Activated effector memory CD4-positive, alpha-beta T cell treated with Interleukin-2 at 50 U/mL for 16 hours (primary cell): ENCODE measurements at places on chromosomes 2 and 18.

DNA sequence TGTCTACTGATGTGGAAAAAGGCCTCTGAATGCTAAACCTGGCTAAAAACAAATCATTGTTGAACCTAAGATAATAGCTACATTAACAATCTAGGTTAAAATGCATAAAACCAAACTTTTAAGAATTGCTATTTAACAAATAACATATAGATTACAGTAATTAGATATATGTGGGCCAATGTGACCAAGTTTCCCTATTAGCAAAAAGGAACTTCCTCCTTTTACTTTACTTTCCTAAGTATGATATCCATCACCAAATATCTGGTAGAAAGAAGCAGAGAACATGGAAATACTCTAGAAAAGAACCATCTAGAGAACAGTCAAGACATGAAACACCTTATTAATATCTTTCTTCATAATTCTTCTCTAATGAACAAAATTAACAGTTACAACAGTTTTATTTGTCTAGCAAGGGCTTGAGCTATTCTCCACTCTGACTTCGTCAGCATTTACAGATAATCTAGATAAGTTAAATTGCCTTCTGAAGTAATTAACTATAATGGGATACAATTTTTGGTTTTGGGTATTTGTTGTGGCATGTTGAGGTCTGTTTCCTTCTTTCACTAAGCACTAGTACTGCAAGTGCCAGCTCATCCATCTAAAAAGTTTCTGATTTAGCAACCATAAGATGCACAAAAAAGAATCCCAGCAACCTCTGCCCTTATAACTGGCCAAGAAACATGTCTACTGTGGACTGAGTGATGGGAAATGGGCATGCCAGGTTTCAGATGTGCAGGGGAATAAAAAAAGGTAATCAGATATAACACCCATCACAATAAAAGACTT lies 53.3 kb downstream of the MEMO1 start:
- DNase-seq: no peak

GRCh38 chr2:159399716-159400415 lies 113.4 kb upstream of the WDSUB1 start:
- DNase-seq: no peak

DNA sequence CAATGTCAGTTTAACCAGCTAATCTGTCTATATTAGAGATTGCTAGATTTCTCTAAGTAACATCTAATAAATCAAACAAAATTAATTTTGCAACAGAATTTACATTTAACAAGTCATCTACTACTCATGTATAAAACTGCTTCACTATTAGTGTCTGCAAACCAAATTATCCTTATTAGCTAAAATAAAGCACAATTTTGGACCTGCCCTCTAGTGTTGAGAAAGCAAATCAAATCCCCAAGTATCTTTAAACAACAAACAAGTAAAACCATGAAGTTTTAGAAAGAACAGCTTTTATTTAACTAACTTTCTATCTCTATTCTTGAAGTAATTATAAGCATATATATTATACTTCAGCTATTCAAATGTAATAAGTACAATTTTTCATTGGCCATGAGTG lies 113.1 kb upstream of the SP3 start:
- no peak for DNase-seq

GRCh38 chr2:210663631-210664089 lies 107.3 kb downstream of the CPS1 start:
- no peak for DNase-seq

GRCh38 chr2:38523728-38524437 lies 78.8 kb downstream of the HNRNPLL start:
- no peak for DNase-seq

DNA sequence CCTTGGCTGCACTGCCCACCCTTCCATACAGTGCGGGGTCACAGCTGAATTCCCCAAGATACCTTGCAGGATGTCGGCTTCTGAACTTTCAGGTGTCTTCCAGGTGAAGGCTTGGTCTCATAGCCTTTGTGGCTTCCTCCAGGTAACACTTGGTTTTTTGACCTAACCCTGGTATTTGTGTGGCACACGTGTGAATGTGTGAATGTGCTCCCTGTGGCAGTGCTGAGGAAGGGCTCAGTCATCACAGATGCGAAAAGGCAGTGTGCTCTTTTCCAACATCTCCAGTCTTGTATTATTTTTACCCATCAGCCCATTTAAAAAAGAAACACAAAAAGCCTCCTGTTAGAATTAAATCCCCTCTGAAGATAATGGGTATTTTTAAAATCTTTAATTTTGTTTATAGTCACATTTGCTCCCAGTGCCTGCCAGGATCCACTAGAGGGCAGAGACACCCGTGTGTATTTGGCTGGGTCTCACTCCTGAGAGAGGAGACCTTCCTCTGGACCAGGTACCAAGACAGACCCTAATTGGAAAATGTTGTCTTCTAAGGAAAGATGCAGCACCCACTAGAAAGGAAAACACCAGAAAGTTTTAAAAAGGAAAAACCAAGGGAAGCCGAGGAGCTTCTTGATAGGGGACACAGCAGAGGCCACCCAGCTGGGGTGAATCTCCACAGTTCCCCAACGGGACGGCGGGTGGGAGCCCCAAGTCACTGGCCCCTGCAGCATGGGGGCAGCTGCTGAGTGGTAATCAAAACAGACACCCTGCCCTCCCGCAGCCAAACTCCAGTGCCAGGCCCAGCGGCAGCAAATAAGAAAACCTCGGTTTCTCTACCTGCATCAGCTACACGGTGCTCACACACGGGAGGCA lies 27.7 kb downstream of the FAM110C start:
- no peak for DNase-seq

DNA sequence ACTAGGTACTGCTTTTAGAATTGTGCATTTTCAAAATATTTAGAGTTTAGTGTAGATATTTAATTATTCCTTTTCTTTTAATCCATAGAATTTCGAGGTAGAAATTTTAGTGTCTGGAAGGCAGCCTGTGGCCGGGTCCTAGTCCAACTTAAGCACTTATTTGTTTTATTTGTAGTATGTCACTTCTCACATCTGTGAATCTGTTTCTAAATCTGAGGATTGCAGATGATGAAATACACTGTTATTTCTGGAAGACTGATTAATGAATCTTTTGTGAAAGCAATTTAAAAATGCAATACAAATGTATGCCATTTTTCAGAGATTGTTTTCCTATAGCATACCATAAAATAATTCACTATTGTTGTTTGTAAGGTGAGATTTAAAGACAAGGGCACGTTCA lies 483.9 kb upstream of the TRIB2 start:
- no peak for DNase-seq

DNA sequence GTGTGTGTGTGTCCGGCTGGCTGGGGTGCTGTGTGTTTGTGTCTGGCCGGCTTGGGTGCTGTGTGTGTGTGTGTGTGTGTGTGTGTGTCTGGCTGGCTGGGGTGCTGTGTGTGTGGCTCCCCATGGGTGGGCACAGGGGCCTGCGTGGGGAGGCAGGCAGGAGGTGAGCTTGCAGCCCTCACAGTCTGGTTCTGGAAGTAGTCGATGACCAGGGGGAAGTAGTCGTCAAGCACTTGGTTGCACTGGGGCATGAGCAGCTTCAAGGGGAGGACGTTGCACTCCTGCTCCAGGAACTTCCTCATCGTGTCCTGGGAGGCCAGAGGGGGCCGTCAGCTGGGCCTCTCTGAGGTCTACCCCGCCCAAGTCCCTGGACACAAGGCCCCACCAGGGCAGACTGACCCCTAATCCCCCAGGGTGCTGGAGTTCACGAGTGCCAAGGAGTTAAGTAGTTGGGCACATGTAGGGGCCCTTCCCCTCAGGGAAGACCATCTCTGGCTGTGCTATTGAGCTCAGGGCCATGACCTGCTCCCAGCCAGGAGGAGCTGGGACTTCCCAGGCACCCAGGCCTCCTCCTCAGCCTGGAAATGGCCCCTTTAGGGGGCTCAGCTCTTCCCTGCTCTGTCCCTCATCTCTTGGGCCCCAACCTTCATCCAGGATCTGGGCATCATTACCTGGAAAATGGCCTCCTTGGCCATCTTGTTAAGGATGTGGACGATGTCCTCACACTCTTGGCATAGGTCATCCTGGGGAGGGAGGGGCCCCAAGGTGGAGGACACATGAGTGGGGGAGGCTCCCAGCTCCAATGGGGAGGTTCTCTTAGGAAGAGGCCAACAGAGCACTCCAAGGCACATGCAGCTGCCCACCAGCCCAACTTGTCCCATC lies 1.3 kb downstream of the SFTPB start:
- no peak for DNase-seq

DNA sequence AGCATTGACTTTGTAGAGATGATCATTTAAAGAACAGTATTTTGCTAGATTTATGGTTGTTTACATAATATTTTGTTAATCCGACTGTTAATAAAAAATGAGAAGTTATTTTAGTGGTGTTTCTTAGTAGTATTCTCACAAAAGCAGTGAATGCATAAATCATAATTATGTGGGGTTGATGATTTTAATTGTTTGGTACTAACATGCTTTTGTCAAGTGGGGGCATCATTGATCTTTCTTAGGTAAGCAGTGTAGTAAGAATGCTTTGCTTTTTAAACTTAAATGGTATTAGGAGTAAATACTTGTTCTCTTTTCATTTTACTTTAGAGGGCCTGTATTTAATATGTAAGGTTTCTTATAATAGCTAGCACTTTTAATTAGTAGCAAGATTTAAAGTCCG lies 109.2 kb upstream of the OTX1 start:
- no peak for DNase-seq

DNA sequence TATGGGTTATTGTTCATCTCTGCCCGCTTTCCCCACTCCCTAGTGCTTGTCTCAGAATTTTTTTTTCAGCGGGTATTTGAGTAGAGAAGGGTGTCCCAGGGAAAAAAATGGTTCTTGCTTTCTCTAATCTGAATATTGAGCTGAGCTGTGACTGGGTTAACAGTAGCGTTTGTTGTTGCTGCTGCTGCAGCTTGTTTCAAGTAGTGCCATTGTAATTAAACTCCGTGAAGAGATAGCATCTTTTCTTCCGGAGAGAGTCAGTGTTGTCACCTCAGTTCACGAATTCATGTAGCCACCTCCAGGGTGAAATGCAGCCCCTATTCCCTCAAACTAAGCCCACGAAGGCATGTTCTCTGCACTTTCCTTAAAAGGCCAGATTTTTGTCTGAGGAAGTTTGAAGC lies 1.5 kb upstream of the AAK1 start:
- peak; percentile 22 for DNase-seq

DNA sequence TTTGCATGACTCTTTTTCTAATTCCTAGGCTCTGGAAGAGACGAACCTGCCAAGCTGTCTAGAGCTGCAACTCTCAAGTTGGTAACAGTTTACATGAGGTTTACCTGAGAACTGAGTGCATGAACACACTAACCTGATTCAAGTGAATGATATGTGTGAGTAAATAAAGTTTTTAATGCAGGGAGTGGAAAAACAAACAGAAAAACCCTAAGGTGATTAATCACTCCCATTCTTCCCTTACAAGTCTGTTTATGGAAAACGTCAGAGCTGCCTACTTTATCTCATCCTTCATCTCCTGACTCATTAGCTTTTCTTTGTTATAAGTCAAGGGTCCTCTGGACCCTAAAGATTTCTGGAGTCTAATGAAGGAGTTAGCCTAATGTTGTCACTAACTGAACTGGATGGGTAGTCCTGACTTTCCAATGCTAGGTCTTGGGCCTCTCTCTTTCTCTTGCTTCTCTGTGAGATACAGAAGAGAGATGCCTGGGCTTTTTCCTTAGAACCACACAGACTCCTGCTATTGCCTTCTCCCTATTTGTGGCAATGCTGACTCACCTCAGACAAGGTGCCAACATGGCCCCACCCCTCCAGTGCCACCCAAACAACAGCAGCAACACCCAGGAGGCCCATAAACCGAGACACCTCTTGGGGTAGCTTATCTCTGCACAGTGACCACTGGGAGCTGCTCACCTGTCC lies 952.4 kb downstream of the EPHA4 start:
- DNase-seq: no peak

- no peak for DNase-seq
These were observed 398.6 kb upstream of the CDH7 start for GRCh38 chr18:65352186-65352585.

DNA sequence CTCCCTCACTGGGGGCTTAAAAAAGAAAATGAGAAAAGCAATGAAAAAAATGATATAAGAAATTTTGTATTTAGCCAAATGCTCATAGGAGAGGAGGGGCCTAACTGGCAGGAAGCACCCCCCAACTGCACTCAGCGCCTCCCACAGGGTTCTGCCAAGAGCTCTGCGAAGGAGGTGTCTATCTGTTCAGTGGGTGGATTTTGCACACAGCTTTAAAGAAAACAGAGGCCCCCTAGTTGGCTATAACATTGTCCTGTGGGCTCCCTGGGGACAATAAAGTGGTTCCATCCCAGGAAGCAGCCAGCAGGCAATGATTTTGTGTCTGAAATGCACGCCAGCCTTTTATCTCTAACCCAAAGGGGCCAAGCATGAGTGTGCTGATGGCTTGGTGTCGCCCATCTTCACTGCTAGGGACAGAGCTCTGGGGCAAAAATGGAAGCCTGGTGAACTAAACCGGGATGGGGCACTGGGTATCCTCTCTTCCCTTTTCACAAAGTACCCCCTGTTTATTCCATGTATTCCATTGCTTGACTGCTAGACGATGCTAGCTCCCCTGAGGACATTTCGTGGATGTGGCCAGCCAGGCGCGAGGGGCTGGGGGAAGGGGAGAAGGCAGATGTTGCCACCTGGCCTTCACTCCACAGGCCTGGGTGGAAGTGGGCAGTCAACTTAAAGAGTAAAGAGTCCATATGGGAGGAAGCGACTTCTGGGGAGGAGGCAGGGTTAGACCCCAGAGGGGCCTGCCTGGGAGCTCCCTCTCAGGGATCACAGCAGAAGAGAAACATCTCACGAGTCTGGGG lies 205.7 kb downstream of the CYP26B1 start:
- DNase-seq: no peak

GRCh38 chr2:44879269-44880124 lies 62.0 kb upstream of the SIX3 start:
- DNase-seq: no peak

DNA sequence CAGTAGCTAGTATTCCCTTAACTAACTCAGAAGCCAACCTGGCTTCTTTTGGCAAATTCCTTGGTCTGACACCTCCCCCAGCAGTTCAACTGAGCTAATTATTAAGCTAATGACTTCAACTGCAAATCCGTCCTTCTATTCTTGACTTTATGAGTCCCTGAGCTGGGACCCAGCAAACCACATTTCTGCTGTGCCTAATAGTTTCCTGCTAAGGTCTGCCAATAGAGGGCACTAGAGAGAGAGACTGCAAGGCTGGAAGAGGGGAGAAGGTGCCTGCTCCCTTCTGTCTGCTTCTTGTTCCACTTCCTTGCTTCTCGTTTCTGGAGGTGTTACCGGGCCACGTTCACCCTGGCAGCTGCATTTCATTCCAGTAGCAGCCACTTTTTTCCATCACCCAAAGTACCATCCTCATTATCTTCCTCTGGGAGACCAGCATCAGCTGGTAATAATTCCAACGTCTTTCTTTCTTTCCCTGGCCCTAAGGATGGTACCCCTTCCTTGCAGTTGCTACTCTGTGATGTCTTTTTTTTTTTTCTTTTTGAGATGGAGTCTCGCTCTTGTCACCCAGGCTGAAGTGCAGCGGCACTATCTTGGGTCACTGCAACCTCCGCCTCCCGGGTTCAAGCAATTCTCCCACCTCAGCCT lies 352.0 kb downstream of the TNS1 start:
- no peak for DNase-seq
